ENCODE measurements at places on chromosomes 6 and 20. TPM values are rescaled to one million over a fixed set of nuclear protein-coding genes. Genes with fewer than 3 reads are reported as not detected.
A peak's percentile ranks its signal among the peaks of the same experiment; 100 is the strongest.

DNA sequence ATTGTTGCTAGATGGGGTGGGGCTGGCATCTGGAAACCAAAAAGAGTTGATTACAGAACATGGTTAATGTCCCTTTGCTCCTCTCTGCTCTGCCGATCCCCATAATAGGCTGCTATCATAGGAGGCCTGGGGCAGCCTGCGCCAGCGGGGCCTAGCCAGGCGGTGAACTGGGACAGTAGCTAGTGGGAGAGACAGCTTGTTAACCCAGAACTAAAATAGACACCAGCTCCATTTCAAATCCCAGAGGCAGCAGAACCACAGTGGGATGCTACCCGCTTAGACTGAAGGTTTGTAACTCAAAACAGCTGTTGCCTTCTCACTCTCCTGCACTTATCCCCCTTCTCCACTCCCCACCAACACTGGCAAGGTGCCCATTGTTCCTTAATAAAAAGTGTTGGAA, 98.5 kb downstream of the SSR1 start:
- no peak for DNase-seq

ALDH8A1 gene
- 0.35 TPM for polyA plus RNA-seq

FRK gene
- 0.31 TPM for polyA plus RNA-seq

NHSL1 gene
- polyA plus RNA-seq = 10.2 TPM

FAM209B gene
- not detected for polyA plus RNA-seq

DNA sequence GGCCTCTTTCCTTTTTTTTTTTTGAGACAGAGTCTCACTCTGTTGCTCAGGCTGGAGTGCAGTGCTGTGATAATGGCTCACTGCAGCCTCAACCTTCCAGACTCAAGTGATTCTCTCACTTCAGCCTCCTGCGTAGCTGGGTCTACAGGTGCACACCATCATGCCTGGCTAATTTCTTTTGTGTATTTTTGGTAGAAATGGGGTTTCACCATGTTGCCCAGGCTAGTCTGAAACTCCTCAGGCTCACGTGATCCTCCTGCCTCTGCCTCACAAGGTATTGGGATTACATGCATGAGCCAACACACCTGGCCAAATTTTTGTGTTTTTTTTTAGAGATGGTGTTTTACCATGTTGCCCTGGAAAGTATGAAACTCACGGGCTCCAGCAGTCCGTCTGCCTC, 29.3 kb downstream of the SRC start:
- DNase-seq = no peak

GRCh38 chr6:127117979-127118297, 533 bp upstream of the RSPO3 start:
- no peak for DNase-seq

DNA sequence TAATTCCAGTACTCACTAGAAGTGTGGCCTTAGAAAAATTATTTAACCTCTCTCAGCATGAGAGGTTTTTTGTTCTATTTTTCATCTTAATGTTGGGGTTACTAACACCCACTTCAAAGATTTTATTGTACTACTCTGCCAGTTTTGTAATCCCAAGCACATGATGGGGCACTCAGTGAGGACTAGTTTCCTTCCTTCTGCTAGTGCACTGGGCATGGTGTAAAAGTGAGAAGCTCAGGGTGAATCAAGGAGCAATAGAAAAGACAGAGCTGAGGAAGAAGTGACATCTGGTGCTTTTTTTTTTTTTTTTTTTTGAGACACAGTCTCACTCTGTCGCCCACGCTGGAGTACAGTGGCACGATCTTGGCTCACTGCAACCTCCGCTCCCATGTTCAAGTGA, 439.4 kb upstream of the ARID1B start:
- no peak for DNase-seq

- no peak for DNase-seq
Measured at GRCh38 chr6:14142511-14143223, 25.1 kb downstream of the CD83 start.

DNA sequence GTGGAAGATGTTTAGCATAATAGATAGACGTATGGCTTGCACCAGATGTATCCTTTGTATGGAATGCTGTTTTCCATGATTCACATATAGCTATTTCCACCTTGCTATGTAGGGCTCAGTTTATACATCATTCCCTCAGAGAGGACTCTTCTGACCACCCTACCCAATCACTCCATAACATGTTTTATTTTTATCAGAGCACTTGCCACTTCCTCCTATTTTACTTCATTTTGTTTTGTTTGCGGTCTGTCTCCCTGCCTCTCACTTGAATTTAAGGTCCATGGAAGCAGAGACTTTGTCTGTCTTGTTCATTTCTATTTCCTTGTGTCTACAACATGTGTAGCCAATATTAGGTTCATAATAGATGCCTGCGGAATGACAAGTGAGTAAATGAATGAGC, 266.9 kb upstream of the CITED2 start:
- DNase-seq = no peak

DNA sequence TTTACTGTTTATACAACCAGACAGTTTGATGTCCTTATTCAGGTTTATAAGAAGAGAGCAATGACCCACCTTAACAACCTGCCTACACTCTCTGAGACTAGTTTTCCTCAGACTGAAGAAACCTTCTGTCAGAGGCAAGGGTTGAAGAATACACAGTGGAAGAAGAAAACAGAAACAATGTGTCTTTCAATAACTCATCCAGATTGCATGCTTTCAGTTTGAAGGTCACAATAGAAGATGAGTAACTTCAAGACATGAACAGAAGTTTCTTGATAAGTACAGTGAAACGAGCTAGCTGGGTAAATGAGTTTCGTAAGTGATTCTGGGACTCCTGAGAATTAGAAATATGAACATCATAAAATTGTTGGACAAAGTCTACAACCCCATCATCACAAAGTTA, 141.7 kb downstream of the STXBP5 start:
- DNase-seq = no peak

PBOV1 gene
- not detected for polyA plus RNA-seq

GRCh38 chr6:151390851-151391470, 398 bp downstream of the ZBTB2 start:
- DNase-seq = peak; percentile 32

CNKSR3 gene
- 10.1 TPM for polyA plus RNA-seq

DNA sequence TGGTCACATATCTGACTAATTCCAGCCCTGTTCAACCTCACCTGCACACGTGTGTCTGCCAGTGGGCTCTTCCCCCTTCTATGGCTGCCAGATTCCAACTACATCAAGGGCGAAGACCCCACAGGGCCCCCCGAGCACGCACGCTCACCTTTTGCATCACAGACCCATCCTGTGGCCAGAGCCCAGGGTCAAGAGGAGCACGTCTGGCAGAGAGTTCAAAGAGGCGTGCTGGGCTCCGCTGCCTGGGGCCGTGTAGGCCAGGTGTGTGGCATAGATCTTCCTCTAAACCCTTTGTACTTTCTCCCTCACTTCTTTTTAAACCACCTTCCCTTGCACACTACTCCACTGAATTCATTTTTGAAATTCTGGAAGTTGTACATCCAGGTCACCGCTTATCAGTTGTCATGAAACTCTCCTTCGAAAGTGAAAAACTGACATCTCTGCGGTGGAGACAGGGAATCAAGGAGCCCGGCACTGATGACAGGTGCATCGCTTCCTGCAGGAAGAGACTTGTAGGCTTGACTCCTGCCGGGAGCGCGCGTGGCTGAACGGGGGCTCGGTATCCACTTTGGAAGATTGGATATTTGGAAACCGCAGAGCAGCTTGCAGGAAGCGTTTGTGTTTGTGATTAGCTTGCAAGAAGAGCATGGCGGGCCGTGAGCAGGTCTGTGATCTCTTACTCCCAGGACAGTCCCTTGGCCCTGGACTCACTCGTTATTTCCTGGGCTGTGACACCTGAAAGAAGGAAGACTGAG, 397.2 kb downstream of the CDH4 start:
- DNase-seq = no peak

PPP1R16B gene
- polyA plus RNA-seq = not detected

DNA sequence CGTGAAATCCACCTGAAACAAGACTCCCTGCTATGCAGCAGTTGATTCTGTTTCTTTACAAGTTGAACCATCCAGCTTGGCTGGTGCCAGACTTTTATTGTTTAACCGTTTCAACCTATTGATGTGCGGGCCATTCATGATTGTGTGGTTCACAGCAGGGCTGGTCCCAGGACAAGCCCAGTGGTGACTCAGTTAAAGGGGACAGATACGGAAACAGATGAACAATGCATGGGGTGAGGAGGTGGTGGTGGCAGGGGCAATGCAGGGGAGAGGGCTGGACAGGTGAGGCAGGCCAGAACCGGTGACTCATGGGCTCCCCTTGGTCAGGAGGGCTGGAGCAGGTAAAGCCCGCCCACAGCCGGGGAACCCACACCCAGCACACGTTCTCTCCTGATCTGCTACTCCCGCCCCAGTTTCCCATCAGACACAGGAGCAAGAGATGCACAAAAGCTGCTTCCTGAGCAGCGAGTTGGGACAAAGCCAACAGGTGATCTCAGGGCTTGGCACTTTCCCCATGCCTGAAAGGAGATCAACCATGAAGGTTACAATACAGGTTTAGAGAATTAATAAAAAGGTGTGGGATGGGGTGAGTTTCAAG, 232.2 kb downstream of the LY86 start:
- DNase-seq = no peak

GRCh38 chr6:13422681-13423221, 64.6 kb downstream of the GFOD1 start:
- DNase-seq = no peak

GRCh38 chr20:36632487-36633284, 13.3 kb downstream of the SLA2 start:
- DNase-seq = no peak

FABP7 gene
- polyA plus RNA-seq = not detected

GRCh38 chr20:35767683-35768481, 3.9 kb upstream of the PHF20 start:
- DNase-seq = no peak

CLPSL1 gene
- polyA plus RNA-seq = not detected

DNA sequence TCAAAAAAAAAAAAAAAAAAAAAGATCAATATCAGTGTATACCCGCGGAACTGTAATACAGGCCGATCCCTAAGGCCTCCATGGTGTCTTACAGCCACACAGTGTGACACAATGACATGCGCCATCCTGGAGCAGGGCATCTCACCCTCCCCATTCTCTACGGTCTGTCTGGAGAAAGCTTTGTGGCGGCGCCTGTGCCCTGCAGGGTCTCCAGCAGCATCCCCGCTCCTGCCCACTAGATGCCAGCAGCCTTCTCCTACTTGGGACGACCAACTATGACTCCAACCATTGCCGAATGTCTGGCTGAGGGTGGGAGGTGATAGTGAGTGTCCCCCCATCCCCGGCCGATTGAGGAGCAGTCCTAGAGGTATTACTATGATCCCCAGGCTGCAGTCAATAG, 558.8 kb upstream of the AGPAT4 start:
- no peak for DNase-seq

GRCh38 chr6:118808793-118809638, 84.9 kb upstream of the ASF1A start:
- DNase-seq = no peak

- no peak for DNase-seq
Measured at GRCh38 chr20:7712661-7713060, 227.6 kb downstream of the HAO1 start.

MATN4 gene
- polyA plus RNA-seq = 0.04 TPM

- no peak for DNase-seq
Measured at GRCh38 chr6:13103169-13103568, 225.2 kb downstream of the TBC1D7 start.

GRCh38 chr20:36543184-36544133, 2.1 kb downstream of the MYL9 start:
- DNase-seq = no peak

PRKN gene
- polyA plus RNA-seq = not detected

GRCh38 chr6:170529839-170530469, 23.2 kb downstream of the PSMB1 start:
- DNase-seq = peak; percentile 46
